ENCODE measurements at places on chromosomes 13 and 19.

- DNase-seq = peak; percentile 48
Measured at GRCh38 chr19:37655301-37655688, at the start of gene ZFP30. Gene ZFP30, minus strand, starts transcription at chr19:37655465. Its CDS starts 7,643 bp downstream, at chr19:37647822.

DNA sequence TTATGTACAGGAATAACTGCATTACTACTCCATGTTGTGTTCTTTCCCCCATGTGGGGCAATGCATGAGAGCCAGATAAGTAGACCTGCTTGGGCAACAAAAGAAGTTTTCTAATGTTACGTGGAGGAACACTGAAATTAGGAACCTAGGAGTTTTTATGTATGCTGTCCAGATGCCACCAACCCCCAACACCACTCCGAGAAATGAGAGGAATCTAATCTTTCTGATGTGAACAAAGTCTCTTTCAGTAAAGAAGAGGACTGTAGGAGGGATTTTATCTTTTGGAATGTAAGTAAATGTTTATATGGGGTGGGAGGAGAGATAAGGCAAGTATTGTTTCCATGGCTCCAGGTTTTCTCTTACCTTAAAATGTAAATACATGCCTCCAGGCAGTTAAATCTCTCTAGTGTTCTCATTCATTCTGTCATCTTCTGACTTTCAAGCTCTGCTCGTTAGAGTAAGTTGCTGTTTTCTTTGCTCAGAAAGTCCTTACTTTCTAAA is 820.6 kb downstream of the PCDH17 start:
- peak; percentile 9 for DNase-seq

- DNase-seq = no peak
Measured at GRCh38 chr19:47711652-47712242, 1.5 kb upstream of the EHD2 start.

DNA sequence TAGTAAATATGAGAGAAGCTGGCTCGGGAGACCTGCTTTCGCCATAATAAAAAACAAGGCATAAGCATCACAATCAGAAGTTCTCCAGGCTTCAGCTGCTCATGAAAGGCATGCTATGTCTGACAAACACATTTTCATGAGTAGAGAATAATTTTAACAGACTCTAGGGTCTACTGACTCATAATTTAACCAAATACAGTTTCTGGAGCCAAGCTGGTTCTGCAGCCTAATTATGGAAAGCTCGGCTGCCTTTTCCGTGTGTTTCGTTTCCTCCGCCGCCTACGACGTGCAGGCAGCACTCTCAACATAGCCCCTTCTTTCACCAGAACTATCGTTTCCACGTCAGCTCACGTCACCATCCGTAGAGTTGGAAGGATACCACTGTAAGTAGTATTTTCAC is 5.7 kb downstream of the MCF2L start:
- DNase-seq = no peak

- DNase-seq = peak; percentile 73
Measured at GRCh38 chr13:50990818-50991506, 81.4 kb downstream of the RNASEH2B start.

GRCh38 chr13:81089371-81090157 is 748.6 kb upstream of the SPRY2 start:
- no peak for DNase-seq

GRCh38 chr13:110054041-110054440 is 252.9 kb downstream of the COL4A1 start:
- no peak for DNase-seq

DNA sequence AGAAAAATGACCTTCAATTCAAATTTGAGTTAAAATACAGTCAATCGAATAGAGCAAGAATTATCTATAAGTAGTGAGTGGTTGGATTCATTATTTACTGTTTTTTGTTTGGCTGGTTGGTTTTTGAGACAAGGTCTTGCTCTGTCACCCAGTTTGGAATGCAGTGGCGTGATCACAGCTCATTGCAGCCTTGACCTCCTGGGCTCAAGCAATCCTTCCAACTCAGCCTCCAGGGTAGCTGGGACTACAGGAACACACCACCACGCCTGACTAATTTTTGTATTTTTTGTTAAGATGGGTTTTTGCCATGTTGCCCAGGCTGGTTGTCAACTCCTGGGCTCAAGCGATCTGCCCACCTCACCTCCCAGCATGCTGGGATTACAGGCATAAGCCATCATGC is 25.0 kb downstream of the MTMR6 start:
- DNase-seq = no peak

- peak; percentile 45 for DNase-seq
Measured at GRCh38 chr19:5826531-5827341, 12.8 kb downstream of the FUT6 start.

DNA sequence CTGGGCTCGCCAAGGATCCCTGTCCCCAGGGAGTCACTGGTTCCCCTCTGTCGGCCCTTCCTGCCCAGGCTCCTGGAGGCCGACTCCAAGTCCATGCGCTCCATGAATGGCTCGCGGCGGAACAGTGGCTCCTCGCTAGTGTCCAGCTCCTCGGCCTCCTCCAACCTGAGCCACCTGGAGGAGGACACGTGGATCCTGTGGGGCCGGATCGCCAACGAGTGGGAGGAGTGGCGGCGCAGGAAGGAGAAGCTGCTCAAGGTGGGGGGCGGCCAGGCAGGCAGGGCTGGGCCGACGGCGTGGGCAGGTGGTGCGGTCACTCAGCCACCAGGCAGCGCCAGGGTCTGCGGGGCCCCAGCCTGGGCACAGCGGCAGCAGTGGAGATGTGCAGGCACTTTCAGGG is 17.6 kb downstream of the EVI5L start:
- no peak for DNase-seq

GRCh38 chr19:10085641-10086590 is at the start of gene SHFL:
Gene SHFL, plus strand, starts transcription at chr19:10086317. Its CDS starts 111 bp downstream, at chr19:10086428.
- DNase-seq = peak; percentile 49

GRCh38 chr19:40797963-40798682 is 868 bp upstream of the EGLN2 start:
- DNase-seq = peak; percentile 63

GRCh38 chr13:43963726-43964125 is 84.0 kb downstream of the LACC1 start:
- DNase-seq = no peak

- peak; percentile 21 for DNase-seq
Measured at GRCh38 chr19:16677055-16677454, 16.1 kb downstream of the TMEM38A start.

GRCh38 chr19:40717325-40717879 is 490 bp downstream of the ITPKC start:
- peak; percentile 52 for DNase-seq

- DNase-seq = no peak
Measured at GRCh38 chr13:53014495-53015443, 13.8 kb upstream of the OLFM4 start.

DNA sequence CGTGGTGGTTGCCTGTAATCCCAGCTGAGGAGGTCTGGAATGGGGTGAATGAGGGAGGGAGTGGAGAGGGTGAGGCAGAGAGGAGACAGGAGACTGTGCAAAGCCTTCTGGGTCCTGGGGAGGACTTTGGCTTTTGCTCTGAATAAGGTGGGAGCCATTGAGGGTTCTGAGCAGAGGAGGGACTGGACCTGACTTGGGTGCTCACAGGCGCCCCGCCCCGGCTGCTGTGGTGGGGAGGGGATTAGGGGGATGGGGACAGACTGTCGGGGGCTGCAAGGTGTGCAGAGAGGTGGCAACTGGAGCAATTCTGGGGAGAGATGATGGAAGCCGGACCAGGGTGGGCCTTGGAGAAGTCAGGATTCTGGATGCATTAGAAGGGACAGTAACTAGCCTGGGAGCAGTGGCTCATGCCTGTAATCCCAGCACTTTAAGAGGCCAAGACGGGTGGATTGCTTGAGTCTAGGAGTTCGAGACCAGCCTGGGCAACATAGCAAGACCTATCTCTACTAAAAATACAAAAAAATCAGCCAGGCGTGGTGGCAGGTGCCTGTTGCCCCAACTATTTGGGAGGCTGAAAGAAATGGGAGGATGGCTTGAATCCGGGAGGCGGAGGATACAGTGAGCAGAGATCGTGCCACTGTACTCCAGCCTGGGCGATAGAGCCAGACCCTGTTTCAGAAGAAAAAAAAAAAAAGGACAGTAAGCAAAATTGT is 16.1 kb upstream of the NANOS3 start:
- no peak for DNase-seq

GRCh38 chr13:97026531-97027161 is 32.4 kb upstream of the OXGR1 start:
- no peak for DNase-seq

DNA sequence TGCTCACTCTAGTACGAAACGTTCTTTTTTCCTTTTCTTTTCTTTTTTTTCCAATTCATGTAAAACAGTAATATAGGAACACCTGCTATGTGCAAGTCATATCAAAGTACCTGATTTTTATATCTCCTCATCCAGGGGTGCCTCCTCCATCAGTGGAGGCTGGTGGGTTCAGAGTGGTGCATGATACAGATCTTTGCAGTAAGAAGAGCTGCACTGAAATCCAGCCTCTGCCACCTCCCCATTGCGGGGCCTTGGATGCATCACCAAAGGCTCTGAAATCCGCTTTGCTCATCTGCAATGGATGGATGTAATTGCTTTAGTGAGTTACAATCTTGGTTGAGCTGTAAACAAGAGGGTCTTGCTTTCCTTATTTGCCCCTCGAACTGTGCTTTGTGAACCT is 38.3 kb downstream of the GPR12 start:
- DNase-seq = no peak

- DNase-seq = no peak
Measured at GRCh38 chr13:35561540-35561939, 85.1 kb upstream of the MAB21L1 start.

DNA sequence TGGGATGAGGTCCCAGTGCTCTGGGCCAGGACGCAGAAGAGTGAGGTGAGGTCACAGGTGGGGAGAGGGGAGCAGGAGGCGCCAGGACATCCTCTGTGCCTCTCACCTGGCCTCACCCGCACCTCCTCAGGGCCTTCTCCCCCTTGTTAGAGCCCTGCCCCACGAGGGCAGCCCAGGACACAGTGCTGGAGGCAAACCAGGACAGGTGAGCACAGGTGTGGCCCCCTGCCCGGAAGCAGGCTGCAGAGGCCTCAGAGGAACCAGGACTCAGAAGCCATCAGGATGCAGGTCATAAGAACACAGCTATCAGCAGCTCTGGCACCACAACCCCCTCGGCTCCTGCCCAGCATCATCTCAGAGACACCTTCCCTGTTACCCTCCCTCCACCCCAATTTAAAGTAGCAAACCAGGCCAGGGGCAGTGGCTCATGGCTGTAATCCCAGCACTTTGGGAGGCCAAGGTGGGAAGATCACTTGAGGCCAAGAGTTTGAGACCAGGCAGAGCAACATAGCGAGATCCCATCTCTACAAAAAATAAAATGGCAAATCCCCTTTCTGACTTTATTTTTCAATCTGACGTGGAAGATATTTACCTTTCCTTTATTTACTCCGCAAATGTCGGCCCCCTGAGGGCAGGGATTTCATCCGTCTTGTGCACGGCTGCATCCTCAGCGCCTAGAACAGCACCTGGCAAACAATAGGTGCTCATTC is at the start of gene CEACAM16:
TSS of gene CEACAM16 (plus strand) at position 660 of the 710 bp plus-strand sequence. CDS start 2,306 bp downstream, outside the sequence.
- DNase-seq = no peak

DNA sequence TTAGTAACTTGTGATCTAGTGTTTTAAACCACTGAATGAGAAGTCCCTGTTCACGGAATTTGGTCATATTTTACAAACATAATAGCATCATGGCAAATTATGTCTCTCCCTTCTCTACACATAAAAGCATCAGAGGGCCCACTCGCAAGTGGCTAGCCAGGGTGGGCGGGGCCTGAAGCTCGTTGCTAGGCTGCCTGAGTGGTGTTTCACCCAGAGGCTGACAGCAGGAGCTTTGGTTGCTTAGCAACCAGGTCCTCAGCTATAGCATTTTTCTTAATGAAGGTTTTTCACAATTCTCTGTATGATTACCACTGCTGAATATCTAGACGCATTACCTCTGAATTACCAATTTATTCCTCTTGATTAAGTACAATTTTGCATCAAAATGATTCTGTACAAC is 126.5 kb downstream of the NALCN start:
- peak; percentile 87 for DNase-seq

- DNase-seq = peak; percentile 43
Measured at GRCh38 chr13:110403721-110404120, 96.6 kb downstream of the COL4A2 start.

DNA sequence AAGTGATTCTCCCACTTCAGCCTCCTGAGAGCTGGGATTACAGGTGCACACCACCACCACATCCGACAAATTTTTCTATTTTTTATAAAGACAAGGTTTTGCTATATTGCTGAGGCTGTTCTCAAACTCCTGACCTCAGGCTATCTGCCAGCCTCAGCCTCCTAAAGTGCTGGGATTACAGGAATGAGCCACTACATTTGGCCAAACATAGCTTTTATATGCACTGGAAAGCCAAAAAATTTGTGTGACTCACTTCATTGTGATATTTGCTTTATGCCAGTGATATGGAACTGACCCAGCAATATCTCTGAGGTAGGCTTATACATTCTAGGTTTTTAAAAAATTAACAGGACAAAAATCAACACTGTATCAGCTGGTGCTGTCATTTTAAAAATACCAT is 26.8 kb upstream of the ACOD1 start:
- no peak for DNase-seq

DNA sequence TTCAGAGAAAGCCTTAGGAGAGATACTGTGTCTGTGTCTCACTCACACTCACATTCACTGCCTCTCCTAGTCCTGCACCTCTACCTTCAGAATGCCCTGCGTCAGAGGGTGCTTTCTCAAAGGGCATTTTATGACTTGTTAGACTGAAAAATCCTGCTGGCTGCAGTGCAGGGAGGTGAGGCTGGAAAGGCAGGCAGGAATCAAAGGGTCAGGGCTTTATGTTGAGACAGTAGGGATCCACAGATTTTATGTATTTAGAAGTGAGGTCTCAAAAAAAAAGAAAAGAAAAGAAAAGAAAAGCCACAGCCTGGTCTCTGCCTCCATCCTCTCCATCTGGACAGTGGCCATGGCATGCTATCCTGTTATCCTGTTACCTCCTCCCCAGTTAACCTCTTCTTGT is 936.0 kb upstream of the SLC10A2 start:
- no peak for DNase-seq

DNA sequence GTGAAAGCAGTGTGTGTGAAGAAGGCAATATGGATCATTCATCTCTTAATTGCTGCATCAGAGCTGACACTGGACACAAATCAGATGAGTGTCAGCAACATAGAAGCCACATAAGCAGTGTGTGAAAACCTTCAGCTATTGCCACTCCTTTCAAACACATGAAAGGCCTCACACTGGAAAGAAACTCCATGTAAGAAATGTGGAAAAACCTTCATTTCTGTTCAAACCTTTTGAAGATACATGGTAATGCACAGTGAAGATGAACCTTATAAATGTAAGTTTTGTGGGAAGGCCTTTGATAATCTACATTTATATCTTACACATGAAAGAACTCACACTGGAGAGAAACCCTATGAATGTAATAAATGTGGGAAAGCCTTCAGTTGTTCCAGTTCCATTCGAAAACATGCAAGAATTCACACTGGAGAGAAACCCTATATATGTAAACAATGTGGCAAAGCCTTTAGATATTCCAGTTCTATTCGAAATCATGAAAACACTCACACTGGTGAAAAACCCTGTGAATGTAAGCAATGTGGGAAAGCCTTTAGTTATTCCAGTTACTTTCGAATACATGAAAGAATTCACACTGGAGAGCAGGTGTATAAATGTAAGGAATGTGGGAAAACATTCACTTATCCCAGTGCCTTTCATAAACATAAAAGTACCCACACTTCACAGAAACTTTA is 53.6 kb downstream of the ZNF823 start:
- DNase-seq = no peak

GRCh38 chr19:19538061-19538784 is at the start of gene CILP2:
Gene CILP2, plus strand, starts transcription at chr19:19538265. Its CDS starts 85 bp downstream, at chr19:19538350.
- no peak for DNase-seq

GRCh38 chr19:50167314-50167721 is 4.2 kb upstream of the IZUMO2 start:
- no peak for DNase-seq

- DNase-seq = peak; percentile 67
Measured at GRCh38 chr19:3852614-3853254, 16.1 kb downstream of the ZFR2 start.
